ENCODE measurements at places on chromosomes 3 and 15.

GRCh38 chr3:116270056-116270455 is 175.2 kb downstream of the LSAMP start:
- DNase-seq = no peak

- no peak for DNase-seq
Measured at GRCh38 chr3:87426918-87427317, 150.5 kb upstream of the POU1F1 start.

- no peak for DNase-seq
Measured at GRCh38 chr15:79130535-79131130, 40.1 kb upstream of the RASGRF1 start.

GRCh38 chr15:30992249-30992864 is 929 bp upstream of the MTMR10 start:
- no peak for DNase-seq

GRCh38 chr3:40994611-40995010 is 204.7 kb upstream of the CTNNB1 start:
- no peak for DNase-seq

DNA sequence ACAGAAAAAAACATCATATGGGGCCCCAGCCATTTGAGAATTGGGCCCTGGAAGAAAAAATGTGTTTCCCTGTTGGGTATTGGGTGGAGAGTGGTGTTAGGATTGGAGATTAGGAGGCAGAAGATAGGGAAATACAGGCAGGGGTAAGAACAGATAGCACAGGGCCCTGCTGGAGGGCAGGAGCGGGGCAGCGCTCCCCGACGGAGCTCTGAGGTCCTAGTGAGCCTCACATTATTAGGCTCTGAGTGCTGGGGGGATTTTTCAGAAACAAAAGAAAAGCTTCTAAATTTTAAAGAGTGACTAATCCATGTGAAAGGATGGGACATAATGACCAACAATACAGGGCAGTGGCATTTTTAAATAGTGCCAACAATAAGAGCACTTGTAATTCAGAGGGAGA is 241.2 kb downstream of the SOX2 start:
- DNase-seq = no peak

DNA sequence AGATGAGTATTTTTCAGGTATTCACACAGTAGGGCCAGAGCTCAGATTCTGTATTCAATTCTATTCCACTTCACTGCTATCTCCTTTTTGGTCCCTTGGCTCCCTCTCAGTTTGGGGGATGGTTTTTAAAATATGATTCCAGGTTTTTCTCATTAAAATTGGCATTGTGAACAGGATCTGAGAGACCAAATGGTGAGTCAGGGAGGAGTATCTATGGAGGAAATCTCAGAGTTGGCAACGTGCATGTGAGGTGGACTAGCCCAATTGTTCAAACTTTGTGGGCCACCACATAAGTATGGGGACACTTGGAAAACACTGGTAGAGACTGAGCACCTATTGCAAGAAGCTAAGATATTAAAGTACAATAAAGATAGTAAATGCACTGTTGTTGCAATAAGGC is 53.9 kb upstream of the TTC14 start:
- no peak for DNase-seq

DNA sequence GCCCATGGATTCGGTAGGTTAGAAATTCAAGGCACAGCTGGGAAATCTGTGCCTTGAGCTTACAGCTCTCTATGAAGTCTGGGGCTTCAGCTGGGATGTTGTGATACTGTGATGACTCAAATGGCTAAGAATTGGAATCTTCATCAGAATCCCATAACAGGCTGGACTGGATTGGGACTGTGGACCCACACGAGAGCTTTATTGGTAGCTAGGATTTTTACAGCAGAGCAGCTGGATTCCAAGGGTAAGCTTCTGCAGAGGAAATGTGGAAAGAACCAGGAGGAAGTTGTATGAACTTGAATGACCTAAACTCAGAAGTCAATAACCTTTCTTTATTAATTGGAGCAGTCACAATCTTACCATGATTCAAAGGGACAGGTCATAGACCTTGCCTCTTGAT is 1187.1 kb downstream of the ROBO1 start:
- DNase-seq = no peak

GRCh38 chr3:373193-373779 is 176.7 kb downstream of the CHL1 start:
- DNase-seq = no peak

GRCh38 chr3:112689989-112690388 is 49.0 kb upstream of the CCDC80 start:
- DNase-seq = no peak

DNA sequence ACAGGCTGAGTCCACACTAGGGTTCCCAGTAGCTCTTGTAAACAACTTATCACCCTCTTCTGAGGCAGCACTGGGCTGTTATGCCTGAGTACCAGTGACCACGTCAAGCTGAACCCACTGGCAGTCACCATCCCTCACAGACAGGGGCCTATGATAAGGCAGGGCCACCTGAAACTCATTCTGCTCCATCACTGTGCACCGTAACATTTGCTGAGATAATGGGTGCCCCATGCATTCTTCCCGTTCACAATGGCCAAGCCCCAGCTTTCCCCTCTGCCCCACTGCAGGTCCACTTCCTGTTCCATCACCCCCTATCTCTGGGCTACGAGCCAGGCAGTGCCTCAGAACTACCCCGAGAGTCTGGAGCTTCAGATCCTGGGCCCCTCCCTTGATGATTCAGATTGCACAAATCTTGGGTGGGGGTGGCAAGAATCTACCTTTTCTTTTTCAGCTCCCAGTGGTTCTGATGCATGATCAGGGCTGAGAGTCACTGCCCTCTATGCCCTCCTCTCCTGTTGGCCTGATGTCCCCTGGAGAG is 158.0 kb downstream of the RAB11A start:
- no peak for DNase-seq

DNA sequence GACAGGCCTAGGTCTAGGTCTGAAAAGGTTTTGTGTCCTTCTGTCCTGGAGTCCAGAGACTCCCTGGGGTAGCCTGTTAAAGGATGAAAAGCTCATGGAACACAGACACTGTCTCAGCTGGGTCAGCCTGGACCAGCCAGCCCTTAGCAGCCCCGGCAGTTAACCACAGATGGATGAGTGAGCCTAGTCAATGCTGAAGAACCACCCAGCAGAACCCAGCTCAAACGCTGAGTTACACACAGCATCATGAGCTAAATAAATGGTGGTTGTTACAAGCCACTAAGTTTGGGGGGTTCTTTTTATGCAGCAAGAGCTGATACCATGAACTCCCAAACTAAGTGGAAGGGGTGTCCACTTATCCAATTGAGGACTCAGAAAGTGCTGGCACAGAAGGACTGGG is 472.8 kb upstream of the PROK2 start:
- no peak for DNase-seq
